ENCODE measurements at places on chromosomes 4 and X. TPM values are rescaled to one million over a fixed set of nuclear protein-coding genes. Genes with fewer than 3 reads are reported as not detected.
A peak's percentile ranks its signal among the peaks of the same experiment; 100 is the strongest.

The ZCCHC18 gene
- total RNA-seq = 1.6 TPM

The FRMPD4 gene
- not detected for total RNA-seq

The GRSF1 gene
- total RNA-seq = 88.5 TPM

- no peak for ATAC-seq
Measured at GRCh38 chr4:998096-998691, 5.0 kb upstream of the SLC26A1 start.

GRCh38 chrX:129461801-129462456 is 61.4 kb downstream of the SMARCA1 start:
- ATAC-seq = no peak

The MAGEB6 gene
- not detected for total RNA-seq

DNA sequence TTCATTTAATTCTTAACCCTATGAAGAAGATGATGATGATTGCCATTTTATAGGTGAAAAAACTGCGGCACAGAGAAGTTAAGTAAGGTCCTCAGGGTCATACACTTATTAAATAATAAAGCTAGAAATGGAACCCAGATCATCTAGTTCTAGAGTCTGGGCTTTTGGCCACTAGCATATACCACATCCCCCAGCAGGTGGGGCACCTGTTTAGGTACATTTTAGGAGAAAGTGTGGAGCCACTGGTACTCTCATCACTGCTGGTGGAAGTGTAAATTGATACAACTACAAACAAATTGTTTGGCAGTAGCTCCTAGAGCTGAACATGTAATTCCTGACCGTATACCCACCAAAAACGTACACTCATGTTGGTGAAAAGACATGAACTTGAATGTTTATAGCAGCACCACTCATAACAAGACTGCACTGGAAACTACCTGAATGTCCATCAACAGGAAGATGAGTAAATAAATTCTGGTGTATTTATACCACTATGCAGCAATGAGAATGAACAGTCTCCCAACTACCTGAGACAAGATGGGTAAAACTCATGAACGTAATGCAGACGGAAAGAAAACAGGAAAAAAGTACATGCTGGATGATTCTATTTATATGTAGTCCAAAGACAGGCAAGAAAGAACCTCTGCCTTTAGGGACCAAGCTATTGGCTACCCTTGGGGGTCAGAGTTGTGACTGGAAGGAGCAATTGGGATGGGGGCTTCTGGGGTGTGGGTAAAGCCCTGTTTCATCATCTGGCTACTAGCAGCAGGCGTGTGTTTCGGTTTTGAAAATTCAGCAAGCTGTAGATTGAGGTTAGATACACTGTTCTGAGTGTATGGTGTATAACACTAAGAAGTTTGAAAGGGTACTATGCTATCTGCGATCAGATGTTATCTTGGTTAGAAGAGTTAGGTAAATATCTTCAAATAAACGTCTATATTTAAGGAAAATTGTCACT is 72.3 kb upstream of the ADGRG2 start:
- ATAC-seq = peak; percentile 34

DNA sequence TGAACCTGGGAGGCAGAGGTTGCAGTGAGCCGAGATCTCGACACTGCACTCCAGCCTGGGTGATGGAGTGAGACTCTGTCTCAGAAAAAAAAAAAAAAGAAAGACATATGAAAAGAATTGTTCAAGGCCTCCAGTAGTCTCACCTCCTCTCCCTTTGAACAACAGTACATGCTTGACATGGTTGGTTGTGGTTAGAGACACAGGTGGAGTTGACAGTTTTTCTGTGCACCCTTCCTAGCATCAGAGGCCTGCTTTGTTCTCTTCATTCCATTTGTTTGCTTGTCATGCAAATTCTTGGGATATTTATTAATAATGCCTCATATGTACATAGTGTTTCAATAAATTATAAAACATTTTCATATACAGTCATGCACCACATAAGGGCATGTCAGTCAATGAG is 18.3 kb upstream of the PDCL2 start:
- ATAC-seq = peak; percentile 14

The PDZD4 gene
- total RNA-seq = 8.0 TPM

The XAGE1A gene
- not detected for total RNA-seq

DNA sequence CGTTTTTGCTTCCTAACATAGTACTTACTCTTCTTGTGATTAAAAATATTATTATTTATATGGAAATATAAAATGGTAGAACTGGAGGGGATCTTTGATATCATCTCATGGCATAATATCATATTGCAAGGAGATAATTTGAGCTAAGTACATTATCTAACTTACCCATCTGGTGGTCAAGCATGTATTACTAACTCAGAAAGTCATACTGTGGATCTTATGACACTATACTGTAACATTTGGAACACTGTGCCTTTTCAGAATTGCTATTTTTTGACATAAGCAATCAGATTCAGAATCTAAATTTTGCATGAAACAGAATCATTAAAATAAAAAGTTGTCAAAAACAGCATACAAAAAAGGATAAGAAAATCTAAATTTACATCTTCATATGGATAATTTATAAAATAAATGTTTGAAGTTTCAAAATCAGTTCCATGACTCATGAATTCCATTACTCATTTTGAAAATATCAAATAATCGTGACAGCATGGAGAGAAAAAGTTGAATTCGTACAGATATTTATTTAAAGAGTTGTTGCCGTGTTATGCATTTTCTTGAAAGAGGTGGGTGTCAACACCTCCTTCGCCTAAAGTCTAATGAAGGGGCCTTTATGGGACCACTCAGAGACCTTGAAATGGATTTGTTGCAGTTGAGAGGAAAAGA is 928.1 kb downstream of the PDHA2 start:
- ATAC-seq = no peak

The PLP1 gene
- total RNA-seq = not detected

DNA sequence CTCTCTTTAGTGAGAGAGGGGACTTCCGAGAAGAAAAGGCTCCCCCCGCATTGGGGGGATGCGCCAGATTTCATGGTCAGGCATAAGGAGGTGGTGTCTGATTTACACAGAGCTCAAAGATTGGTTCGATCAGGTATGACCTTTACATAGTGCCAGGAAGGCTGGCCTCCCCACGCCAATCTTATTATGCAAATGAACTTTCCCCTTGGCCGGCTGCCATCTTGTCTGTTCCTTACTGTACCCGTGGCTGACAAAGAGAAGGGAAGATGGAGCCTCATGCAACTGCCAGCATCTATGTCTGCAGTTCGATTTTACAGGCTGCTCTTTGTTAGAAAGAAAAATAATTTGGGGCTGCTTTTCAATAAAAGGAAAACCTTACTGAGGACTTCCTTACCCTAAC is 197.2 kb downstream of the GPM6A start:
- no peak for ATAC-seq

GRCh38 chrX:72115380-72115779 is 16.3 kb downstream of the RTL5 start:
- no peak for ATAC-seq

- ATAC-seq = no peak
Measured at GRCh38 chrX:109839694-109840567, 106.9 kb upstream of the ACSL4 start.

GRCh38 chr4:139875411-139875825 is 209.8 kb downstream of the MGST2 start:
- no peak for ATAC-seq

GRCh38 chr4:112214390-112215264 is 17.0 kb upstream of the AP1AR start:
- ATAC-seq = peak; percentile 76

DNA sequence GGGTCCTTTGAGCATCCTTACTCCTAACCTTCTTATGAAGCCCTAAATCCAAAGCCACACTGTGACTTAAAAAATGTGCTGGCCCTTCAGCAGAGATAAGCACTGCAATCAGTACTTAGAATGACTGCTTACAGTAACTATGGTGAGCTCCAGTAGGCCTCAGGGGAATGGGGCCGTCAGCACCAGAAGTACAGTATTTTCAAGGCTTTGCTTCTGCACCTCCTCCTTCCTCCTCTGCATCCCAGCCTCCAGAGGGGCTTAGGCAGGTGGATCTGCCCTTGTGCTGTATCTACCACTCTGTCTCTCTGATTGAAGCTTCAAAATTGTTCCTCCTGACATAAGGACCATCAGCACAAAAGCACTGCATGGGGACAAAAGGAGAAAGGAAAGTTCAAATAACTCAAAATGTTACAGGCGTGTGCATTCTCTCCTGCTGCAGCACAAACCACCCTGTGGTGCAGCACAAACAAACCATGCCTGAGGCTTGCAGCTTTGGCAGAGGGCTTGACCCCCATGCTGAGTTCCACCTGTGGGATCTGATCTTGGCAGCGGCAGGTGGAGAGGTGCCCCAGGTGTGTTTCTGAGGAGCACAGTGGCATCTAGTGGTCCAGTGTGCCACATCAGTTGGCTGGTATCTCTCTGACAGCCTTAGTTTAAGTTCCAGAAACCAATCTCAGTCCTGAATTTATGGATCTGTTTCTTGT is 164.7 kb downstream of the SOWAHB start:
- no peak for ATAC-seq

- ATAC-seq = no peak
Measured at GRCh38 chr4:109648997-109649575, 54.2 kb downstream of the CASP6 start.

- ATAC-seq = no peak
Measured at GRCh38 chr4:98519268-98519977, 139.0 kb downstream of the TSPAN5 start.
